ENCODE measurements at places on chromosomes 5 and 9.

- DNase-seq: no peak
These were observed 330.8 kb downstream of the TRIM36 start for GRCh38 chr5:114838937-114839336.

DNA sequence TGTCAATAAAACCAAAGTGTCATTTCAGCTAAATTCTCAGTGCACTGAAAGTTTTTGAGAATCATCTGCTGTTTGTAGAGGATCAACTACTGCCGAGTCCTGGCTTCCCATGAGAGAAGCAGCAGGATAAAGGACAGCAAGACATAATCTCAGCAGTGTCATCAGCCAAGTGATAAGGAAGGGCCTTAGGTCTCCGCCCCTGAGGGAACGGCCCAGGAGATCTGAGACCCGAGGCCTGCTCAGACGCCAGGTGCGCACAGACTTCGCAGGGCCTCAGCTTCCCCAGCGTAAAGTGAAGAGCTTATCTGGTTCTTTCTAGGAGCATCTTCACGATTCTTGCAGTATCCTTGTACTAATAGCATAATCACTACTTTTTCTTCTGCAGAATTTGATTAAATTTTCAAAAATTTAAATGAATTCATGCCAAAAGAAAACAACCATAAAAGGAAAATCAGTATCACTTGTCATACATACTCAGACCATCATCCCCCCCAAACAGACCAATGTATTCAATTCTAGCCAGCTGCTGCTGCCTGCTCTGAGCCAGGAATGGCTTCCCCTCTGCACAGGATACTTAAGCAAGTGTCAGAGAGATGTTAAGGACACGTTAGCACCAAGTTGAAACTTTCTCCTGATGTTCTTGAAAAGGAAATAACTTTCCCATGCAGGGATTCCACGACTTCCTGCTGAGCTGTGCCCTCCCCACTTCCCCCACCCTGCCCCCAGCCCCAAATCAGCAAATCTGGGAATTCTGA lies 2.2 kb downstream of the GFPT2 start:
- no peak for DNase-seq

DNA sequence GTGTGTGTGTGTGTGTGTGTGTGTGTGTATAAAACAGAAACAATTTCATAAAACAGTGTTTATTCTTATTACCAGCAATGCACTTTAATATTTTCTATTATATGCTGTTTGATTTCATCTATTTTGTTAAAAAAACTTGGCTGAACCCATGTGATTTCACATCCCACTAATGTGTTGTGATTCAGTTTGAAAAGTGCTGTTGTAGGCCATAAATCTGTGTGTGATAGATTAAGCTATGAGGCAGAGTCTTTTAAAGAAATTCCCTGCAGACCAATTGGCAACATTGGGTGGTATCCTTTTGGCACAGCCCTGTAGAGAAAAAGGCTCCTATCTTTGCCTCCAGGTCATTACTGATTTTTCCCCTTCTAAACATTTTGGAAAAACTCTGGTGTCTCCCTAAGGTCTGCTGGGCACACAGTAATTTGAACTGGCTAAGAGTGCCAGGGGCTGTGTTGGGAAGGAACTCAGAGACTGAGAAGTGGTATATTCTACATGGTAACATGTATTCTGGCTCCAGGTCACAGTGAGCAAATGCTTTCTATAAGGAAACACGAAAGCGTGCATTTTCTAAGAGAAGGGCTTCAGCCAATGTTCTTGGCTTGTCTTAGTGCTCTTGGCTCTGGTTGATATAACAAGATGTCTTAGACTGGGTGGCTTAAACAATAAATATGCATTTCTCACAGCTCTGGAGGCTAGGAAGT lies 4.5 kb downstream of the CAMK4 start:
- no peak for DNase-seq

- DNase-seq: no peak
These were observed at the start of gene OTP for GRCh38 chr5:77637998-77638762. OTP (minus strand) TSS chr5:77638713; CDS start chr5:77638549, 164 bp downstream.

GRCh38 chr5:111829701-111830100 lies 72.7 kb upstream of the NREP start:
- DNase-seq: no peak

- DNase-seq: no peak
These were observed 8.3 kb downstream of the CAMK4 start for GRCh38 chr5:111232311-111233051.

DNA sequence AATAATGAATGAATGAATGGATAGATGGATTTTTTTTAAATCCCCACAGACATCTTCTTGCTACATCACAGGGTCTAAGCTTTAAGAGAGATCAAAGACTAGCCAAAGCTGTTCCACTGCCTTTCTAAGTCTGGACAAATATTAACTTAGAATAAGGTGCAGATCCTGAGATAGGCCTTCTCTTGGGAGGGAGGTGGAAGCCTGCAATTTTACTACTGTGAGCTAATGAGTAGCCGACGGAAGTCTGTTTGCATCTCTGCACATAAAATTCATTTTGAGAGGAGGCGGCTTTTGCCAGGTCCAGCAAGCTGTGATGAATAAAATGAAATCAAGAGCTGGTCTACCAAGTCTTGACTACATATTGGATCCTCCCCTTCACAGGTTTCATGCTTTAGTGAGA lies 484.9 kb downstream of the TMEM38B start:
- DNase-seq: no peak

GRCh38 chr5:103452666-103453065 lies 109.9 kb downstream of the NUDT12 start:
- no peak for DNase-seq

- DNase-seq: no peak
These were observed 626 bp upstream of the CLTB start for GRCh38 chr5:176416965-176417364.

DNA sequence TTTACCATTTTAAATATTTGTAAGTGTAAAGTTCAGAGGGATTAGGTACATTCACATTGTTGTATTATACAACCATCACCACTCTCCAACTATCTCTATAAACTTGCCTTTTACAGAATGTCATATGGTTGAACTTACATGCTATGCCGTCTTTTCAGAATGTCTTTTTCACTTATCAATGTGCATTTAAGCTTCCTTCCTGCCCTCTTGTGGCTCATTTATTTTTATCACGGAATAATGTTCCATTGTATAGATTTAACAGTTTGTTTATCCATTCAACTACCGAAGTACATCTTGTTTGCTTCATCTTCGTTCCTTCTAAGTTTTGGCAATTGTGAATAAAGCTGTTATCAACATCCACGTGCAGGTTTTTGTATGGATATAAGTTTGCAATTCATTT lies 133.3 kb upstream of the C6 start:
- no peak for DNase-seq

DNA sequence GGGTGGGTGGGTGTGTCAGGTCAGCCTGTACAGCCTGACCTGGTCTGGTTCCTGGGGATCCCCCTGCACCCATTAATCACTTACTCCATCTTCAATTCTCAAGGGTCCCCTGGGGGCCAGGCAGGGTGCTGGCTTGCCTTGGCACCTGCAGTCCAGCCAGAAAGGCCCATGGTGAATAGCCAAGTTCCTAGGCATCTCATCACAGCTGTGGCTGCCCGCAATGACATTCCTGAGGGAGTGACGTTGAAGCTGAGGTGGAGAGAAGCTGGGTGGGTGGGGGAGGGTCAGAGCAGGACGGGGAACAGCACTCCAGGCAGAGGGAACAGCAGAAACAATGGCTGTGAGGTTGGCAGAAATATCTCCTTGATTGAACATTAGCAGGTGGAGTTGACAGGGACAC lies 10.6 kb downstream of the HMCN2 start:
- DNase-seq: no peak

GRCh38 chr5:150780187-150780692 lies 1.7 kb downstream of the SMIM3 start:
- DNase-seq: no peak

- DNase-seq: no peak
These were observed 40.4 kb upstream of the MAN2A1 start for GRCh38 chr5:109649318-109649717.

- DNase-seq: no peak
These were observed 117.5 kb downstream of the ZNF608 start for GRCh38 chr5:124628721-124629596.

- no peak for DNase-seq
These were observed 1.3 kb downstream of the RANBP3L start for GRCh38 chr5:36300191-36300926.

DNA sequence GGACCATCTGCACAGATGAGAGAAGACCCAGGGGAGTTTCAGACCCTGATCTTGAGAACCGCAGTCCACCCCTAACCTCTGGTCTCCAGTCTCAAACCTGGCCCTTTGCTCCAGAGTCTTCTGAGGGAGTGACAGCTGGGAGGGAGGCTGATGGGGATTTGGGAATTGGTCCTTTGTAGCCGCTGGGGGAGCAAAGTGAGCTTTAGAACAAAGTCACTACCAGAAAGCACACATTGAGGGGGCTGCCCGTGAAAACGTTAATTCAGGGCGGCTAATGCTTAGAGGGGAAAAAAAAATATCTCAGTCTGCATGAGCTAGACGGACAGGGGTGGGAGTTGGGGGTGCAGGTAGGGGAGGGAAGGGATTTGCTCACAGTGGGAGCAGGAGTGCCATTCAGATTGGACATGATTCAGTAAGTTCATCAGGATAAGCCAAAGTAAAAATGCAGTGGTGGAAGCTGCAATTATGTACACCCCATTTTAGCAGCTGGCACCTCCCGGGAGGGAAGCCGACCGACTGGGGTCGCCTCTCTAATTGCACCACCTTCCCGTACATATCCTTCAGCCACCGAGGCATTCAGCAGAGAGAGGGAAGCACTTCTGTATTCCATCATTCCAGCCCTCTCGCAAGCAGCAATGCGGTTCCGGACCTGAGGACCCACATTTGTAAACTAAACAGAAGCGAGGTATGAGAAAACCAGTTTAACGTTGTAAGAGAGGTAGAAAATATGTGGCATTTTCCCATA lies 123.4 kb upstream of the RETREG1 start:
- DNase-seq: no peak

GRCh38 chr5:148697180-148697808 lies 43.0 kb upstream of the HTR4 start:
- no peak for DNase-seq

DNA sequence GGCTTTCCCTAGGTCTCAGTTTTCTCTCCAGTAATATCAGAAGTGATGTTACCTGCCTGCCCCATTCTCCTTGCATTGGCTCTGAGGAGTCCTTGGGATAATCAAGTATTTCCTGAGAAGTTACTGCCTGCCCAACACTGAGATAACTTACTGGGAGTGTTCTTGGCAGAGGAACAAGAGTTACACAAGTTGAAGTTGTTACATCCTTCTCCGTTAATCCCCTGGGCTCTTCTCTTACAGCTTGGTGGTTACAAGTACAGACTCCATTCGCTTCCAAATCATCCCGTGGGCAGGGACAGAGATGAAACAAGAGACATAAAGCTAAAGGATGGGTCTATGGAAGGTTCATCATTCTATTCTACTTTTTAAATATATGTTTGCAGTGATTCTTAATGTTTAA lies 74.1 kb upstream of the SAP30L start:
- DNase-seq: no peak

All from stimulated activated CD8-positive, alpha-beta memory T cell treated with anti-CD3 and anti-CD28 coated beads, Interleukin-4, amount 100 ng/mL, for 1 hour (primary cell).